Retina (tissue), 1 donor: ENCODE measurements at places on chromosomes 12 and 14.

DNA sequence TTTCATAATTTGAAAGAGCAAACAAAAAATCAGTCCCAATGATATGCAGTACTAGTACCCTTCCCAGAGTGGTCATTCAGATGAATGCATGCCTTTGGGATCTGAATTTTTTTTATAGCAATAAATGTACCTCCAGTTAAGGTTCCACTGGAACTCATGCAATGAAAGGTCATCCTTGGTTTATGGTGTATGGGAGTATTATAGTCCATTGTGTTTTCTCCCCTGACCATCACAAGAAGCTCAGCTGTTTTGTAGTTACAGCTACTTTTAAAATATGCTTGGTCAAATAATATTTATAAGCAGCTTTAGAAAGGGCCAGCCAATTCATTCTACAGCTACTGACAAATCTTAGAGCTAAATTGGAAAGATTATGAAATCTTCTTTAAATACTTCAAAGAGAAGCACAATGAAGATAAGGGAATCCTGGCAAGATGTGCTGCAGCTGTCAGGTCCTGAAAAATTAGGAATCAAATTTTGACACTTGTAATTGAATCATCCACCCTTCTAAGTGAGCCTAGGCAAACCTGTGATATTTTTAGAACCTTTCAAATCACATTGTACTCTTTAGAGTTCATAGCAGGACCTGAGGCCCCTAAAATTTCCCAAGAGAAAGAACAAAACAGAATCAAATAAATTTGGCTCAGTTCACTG is 46.5 kb downstream of the IFT81 start:
- no peak for DNase-seq

- DNase-seq: no peak
These were observed 50.6 kb upstream of the REP15 start for GRCh38 chr12:27645671-27646070.

DNA sequence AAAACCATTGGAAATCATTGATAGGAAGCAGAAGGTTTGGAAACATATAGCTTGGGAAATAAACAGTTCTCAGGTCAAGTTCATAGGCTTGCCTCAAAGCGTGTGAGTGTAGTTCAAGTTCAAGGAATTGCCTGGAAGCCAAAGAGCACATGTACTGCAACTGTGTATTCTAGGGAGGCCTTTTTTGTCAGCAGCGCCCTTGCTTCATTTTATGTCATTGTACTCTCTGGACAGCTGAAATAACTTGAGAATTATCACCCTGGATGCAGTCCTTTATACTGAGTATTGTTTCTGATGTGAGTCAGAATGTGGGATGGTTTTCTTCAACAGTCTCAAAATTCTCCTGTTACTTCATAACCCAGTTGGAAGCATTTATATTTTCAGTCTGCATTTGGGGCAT is 16.0 kb upstream of the EVL start:
- DNase-seq: no peak

DNA sequence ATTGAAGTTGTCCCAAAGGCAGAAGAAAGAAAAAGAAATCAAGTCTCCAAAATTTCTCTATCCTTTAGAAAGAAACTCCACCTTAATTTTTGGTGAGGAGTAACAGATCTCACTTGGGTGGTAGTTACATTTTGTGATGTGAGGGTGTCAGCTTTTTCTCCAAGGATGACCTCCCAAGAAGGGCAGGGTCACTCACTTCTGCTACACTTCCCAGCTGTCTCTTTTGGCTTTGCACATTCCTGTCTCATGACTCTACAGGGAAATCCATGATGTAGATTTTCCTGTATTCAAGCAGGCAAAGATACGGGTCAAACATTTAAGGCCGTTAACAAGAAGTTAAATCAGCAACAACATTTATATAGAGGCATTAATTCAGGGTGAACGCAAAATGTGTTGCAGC is 1016.4 kb downstream of the NRXN3 start:
- no peak for DNase-seq

DNA sequence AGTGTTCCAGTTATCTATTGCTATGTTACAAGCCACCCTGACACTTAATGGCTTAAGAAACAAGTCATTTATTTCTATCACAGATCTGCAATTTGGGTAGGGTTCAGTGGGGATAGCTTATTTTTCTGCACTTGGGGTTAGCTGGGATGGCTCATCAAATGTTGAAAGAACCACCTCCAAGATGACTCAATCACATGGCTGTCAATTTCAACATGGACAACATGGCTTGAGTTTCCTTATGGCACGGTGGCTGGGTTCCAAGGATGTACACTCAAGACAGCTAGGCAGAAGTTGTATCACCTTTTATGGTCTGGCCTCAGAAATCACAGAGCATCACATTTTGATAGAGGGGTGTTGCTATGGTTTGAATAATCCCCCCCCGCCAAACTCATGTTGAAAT is 24.5 kb upstream of the IGF1 start:
- DNase-seq: no peak

DNA sequence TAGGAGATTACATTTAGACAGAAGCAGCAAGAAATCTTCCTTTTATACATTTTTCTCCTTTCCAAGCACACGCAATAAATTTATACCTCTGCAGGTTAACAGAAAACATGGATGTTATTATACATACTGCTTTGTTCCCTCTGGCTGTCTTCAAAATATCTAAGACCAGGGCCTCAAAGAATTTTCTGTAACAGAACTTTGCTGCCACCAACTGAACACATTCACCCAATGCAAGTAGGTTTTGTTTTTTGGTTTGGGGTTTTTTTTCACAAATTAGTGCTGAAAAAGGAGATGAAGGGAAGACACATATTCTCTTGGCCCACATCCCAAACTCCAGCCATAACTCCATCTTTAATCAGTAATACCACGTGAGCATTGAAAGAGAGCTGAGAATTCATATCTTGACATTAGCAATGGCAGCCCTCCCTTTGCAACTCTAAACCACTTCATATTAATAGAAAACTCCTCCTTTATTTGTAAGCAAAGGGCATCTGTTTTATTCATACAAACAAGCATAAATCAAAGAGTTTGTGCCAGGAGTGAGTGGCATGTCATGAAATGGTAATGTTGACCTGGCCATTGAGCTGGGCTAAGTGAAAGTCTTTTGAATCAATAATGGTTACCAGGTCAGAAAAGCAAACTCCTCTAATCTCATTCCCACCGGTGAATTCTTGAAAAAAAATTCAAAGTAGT is 150.8 kb upstream of the FSCB start:
- peak; percentile 48 for DNase-seq

DNA sequence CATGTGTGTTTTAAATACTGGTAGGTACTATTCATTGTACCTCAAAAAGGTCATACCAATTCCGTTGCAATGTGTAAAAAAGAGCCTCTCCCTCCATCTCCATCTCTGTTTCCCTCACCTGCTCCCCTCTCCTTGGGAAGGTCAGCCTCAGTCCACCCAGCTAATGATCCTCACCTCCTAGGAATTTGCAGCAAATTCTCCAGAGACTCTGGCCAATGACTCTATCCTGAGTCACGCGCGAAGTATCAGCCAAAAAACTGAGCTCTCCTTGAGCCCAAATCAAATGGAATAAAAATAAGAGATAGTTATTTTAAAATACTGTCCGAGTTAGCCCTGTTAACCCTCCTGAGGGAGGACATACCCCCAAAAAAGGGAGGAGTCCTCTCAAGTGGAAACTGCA is 148.4 kb downstream of the DPF3 start:
- no peak for DNase-seq

DNA sequence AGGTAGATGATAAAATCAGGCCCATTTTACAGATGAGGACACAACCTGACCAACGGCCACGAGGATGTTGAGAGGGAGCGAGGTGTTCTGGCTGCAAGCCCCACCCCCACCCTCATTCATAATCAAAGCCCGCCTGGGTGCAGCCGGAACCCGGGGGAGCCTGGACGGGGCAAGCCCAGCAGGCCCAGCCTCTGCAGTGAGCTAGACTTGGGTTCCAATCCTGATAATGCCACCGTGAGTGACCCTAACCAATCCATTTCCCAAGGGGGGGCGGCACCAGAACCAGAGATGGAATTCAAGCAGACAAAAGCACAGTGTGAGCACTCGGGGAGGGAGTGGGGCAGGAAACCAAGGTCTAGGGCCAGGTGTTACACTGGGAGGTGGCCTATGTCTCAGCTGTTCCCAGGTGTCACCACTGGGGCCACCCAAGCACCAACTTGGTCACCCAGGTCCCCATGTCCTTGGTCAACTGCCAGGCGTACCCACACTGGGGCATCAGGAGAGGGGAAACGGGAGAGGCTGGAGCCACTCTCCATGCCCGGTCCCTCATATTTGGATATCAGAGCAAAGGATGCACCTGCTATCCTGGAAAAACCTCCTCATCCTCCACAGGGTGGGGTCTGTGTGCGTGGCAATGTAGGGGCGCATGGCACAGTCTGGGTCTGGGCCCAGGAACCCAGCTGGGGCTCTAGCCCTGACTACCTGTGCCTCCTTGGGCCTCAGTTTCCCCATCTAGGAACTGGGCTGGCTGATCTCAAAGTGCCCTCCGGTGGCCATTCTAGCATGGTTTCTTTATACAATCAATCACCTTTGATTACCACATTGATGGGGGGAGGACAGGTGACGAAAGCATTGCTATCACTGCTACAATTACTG is 58.4 kb downstream of the FAM222A start:
- DNase-seq: no peak

DNA sequence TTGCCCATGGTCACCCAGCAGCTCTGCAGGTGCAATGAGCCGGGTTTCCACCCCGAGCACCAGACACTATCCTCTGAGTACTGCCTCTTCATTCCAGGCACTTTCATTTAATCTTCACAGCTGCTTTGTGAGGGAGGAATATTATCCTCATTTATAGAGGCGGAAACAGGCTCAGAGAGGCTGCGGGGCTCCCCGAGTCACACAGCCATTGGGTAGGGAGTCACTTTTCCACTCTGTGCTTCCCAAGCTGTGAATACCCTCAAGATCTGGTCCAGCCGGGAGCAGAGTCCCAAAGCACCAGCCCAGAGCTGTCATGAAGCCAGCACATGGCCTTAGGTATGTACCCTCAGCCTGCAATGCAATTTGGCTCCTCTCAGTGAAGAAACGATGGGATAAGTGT is 51.7 kb upstream of the RIN3 start:
- DNase-seq: no peak

GRCh38 chr14:64625386-64626232 is 75.8 kb downstream of the PPP1R36 start:
- DNase-seq: no peak

DNA sequence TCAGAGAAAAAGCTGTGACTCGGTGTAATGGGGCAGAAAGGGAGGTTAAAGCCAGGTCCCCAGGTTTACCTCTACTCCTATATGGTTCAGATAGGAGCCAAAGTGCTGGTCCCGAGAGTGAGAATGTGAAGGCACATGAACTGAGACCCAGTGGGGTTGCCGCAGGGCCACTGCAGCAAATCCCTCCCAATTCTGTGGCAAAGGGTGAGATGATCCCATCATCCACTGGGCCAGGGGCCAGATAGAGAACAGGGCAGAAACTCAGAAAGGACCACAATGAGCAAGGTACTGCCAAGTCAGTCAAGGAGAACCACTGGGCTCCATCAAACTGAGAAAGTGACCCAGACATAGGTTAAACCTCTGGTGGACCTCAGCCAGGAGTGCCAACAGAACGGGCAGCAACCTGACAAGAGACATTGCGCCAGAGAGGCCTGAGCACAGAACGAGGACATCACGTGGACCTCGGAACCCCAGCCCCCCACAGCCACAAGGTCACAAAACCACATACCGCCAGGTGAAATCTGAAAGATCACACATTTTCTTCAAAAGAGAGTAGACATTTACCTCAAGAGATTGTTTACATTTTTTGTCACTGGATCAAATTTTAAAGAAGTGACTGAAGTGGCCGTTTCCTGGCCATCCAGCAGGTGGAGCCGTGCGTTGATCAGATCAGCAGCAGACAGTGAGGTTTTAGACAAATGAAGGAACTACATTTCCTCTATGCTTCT is 20.5 kb upstream of the ITPR2 start:
- peak; percentile 67 for DNase-seq

- DNase-seq: no peak
These were observed 632.6 kb downstream of the RPL10L start for GRCh38 chr14:46018846-46019420.
